ENCODE measurements at places on chromosomes 7 and 10.

DNA sequence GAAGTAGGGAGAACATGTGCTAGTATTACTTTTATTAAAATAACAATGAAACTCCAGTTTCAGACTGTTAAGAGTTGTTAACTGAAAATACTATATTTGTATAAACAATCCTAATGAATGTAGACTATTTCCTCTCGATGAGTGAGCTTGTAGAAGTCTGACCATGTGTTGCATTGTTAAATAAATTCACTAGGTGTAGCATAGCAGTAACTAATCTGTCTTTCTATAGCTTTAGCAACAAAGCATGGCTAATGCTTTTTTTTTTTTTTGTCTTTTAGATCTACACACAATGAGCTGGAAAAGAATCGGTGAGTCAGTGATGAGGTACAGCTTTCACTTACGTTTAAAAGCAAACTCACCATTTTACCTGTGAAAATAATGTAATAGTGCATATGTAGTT is 37.1 kb downstream of the MXI1 start:
- no peak for DNase-seq

DNA sequence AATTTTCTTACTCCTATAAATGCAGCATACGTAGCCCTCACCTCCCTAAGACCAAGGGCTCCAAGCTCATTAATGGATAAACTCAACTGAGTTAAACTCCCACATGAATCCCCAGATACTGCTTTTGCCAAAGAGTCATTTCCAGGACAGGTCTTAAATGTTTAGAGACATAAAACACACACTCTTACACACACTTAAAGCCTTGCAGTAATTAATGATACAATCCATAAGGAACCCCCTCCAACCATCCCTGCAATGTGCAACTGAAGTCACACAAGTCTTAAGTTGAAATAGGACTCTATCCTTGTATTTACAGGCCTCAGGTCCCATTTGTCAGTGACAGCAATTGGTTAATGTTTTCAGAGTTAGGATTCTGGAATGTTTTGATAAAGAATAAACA is 194.1 kb downstream of the FANK1 start:
- no peak for DNase-seq

DNA sequence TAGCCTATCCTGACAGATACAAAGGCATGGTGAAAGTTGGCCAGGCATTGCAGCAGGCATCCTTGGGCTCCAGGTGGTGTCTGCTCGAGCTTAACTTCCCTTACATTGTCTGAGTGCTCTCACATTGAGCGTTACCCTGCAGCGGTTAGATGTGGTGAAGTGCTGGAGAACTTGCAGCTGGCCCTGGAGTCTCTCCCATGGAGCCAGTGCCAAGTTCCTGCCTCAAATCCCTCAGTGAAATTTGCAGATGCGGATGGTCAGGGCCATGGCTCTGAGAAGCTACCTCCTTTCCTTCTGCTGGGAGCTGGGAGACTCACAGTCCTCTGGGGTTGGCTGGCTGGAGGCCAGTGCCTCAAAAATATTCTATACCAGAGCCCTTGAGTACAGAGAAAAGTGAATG is 3.3 kb upstream of the ZNF746 start:
- no peak for DNase-seq

DNA sequence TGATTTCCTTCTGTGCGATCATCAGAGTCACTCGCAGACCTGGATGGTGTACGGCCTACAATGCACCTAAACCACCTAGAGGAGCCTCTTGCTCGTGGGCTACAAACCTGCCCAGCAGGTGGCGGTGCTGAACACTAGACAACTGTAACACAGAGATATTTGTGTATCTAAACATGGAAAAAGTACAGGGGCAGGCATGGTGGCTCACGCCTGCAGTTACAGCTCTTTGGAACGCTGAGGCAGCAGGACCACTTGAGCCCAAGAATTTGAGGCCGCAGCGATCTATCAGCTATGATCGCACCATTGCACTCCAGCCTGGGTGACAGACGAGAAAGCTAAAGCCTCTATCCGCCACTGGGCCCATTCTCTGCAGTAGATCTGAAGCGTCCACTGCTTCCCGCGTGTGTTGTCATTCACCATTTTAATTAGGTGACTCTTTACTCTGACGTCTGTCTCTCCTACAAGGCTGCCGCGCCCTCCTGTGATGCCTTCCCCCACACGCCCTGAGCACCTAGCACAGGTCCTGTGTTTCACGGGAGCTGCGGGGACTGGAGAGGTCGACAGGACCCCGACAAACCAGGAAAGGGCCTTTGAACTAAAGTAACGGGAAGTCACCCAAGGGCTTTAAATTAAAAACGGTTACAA is 774 bp downstream of the TUBGCP2 start:
- peak; percentile 90 for DNase-seq

- no peak for DNase-seq
Measured at GRCh38 chr7:16637379-16637778, 8.2 kb downstream of the ANKMY2 start.

GRCh38 chr7:36176697-36177096 is 23.6 kb downstream of the EEPD1 start:
- no peak for DNase-seq

GRCh38 chr10:75764974-75765788 is 333.8 kb downstream of the LRMDA start:
- DNase-seq = no peak

DNA sequence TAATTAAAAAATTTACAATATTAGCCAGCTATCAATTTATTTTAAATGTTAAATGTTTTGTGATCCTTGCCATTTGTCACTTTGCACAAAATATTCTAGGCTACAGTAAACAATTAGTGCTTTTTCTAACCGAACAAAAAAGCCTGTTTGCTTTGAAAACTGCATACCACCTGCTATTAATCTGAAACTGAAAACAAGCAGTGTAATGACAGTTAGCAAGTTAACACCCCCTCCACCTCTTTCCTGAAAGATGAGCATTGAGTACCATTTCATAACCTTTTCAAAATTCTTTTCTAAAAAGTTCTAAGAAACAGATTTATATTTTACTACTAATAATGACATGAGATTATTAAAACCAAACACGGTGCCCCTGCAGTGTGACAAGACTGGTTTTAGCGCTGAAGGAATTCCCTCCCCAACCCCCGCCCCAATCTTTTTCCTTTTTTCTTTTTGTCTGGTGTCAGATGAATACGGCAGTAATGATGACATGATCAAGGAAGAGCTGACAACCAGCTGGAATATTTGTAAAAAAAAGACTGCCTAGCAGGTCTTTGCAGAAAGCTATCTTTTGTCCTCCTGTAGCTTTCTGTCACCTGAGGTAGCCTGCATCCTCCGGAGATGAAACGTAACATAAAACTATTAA is 175.6 kb downstream of the CHCHD3 start:
- DNase-seq = no peak

GRCh38 chr10:51156926-51157325 is 82.6 kb downstream of the PRKG1 start:
- no peak for DNase-seq

All from activated T-cell treated with anti-CD3 and anti-CD28 coated beads, Interleukin-2, amount 50 U/mL, for 48 hours (primary cell).